Activated T-cell treated with anti-CD3 and anti-CD28 coated beads, Interleukin-2, amount 50 U/mL, for 72 hours (primary cell): ENCODE measurements at places on chromosomes 4 and X. TPM values are rescaled to one million over a fixed set of nuclear protein-coding genes. Genes with fewer than 3 reads are reported as not detected.
A peak's percentile ranks its signal among the peaks of the same experiment; 100 is the strongest.

DNA sequence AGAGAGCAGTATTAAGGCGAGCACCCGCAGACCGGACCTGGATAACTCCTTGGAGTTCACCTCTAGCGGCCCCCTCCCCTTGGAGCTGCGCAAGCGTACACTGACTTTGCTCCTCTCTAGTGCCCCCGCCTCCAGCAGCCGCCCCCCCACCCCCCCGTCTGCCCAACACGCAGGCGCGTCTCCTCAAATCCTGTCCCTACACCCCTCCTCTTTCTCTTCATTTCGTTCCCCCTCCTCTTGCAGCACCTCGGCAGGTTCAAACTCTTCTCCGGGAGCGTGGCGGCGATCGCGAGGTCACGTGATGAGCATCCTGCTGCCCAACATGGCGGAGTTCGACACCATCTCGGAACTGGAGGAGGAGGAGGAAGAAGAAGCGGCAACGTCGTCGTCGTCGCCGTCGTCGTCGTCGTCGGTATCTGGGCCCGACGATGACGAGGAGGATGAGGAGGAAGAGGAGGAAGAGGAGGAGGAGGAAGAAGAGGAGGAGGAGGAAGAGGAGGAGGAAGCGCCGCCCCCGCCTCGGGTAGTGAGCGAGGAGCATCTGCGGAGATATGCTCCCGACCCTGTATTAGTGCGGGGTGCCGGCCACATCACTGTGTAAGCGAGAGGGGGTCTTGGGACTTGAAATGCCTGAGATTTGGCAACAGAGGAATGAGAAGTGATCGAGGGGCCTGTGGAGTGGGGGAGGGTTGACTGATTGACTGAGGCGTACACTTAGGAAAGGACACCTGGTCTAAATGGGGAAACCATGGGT is at the start of gene CHIC1:
Gene CHIC1, plus strand, starts transcription at position 214 of the 754 bp plus-strand sequence. Its CDS starts 88 bp downstream, at position 302.
- peak; percentile 65 for DNase-seq

GSPT2 gene
- 11.6 TPM for total RNA-seq

GRCh38 chr4:88933414-88934160 is 123.4 kb downstream of the FAM13A start:
- no peak for DNase-seq

GRCh38 chrX:71378732-71379131 is 12.6 kb downstream of the TAF1 start:
- DNase-seq = no peak

FAM47A gene
- total RNA-seq = not detected

GRCh38 chrX:150692296-150692695 is 900 bp upstream of the MTMR1 start:
- DNase-seq = no peak

GRCh38 chr4:125313989-125314667 is 627 bp upstream of the FAT4 start:
- DNase-seq = no peak
